ENCODE measurements at places on chromosomes 7 and 10.

DNA sequence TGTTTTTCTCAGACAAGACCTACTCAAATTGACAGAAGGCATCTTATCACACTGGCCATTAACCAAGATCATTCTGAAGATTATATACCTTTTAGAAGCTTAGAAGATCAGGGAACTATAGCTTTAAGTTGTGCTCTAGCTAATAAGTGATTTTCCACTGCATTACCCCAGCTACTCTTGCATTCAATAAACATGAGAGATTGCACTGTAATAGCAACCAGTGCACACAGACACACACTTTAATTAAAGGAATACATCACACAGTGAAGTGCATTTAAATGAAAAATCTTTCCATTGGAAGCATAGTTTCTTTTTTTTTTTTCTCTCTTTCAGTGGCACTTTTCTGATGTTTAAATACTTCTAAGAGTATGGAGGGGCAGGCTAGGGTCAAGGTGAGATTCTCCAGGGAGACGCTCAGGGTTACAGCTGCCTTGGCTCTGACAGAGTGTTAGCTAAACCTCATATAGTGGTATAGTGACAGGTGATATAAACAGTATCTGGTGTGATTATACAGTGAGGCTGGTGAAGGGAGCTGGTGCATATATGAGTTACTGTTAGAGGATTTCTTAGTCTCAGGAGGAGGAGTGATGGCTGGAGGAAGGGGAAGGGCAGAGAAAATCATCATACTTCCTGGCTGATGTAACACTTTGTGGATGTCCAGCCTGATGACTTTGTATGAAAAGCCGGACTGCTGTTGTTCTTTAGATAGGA, 369.5 kb downstream of the SORCS3 start:
- no peak for DNase-seq

DNA sequence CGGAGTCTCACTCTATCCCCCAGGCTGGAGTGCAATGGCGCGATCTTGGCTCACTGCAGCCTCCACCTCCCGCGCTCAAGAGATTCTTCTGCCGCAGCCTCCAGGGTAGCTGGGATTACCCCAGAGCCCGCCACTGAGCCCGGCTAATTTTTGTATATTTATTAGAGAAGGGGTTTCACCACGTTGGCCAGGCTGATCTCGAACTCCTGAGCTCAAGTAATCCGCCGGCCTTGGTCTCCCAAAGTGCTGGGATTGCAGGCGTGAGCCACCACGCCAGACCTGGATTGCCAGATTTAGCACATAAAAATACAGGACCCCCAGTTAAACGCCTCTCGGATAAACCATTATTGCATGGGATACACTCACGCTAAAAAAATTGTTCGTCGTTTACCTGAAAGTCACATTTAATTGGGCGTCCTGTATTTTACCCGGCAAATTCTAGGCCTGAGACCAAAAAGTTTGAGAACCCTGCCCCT, 375 bp upstream of the GATAD1 start:
- DNase-seq: no peak

- DNase-seq: no peak
These were observed 40.0 kb upstream of the RASGEF1A start for GRCh38 chr10:43306899-43307298.

DNA sequence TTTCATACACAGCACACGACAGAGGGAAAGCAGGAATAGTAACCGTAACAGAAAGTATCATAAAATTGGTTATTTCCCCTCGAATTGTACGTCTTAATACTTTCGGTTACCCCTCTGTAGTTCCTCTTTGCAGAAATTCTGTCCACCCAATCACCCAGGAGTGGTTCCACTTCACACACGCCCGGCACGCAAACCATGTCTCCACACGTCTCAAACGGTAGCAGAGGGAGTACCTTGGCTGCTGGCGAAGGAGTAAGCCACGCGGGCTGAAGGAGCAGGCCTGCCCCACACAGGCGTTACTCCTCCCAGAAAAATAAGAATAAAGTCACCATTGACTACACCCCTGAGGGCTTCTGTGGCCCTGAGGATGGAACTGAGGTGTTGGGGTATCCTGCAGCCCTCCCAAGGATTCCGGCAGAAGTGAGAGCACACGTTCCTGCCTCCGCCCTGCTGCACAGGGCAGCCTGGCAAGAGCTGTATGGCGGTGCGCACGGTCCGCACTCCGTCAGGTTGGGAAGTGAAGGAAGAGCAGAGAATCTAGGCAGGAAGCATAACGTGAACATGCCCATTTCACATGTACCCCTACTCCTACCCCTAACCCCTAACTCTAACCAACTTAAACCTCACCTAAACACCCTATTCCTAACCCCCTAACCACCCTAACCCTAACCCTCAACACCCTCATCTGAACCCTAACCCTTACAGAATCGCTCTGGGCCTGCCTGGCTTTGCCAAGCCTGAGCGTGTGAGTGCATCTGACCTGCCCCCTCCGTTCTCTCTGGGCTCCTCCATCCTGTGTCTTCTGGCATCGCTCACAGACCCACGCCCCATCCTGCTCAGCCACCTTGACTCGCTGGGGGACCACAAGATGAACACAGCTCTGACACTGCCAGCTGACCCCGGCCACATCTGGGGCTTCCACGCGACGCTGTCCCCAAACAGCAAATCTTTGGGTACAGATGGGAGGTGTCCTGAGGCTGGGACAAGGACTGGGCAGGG, 18.2 kb downstream of the GPR146 start:
- DNase-seq: no peak

DNA sequence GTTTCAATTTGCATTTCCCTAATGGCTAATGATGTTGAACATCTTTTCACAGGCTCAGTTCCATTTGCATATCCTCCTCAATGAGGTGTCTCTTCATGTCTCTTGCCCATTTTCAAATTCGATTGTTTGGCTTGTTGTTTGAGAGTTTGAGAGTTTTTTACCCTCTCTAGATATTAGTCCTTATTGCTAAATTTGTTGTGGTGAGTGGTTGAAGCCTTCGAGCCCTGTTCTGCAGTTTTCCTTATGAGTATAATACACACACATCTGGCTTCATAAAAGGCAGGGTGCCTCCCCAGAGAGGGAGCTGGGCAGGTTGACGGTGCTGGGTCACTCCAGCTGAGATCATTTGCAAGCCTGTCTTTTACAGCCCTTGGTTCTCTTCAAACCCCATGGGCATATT, 65.1 kb downstream of the RGS10 start:
- no peak for DNase-seq

DNA sequence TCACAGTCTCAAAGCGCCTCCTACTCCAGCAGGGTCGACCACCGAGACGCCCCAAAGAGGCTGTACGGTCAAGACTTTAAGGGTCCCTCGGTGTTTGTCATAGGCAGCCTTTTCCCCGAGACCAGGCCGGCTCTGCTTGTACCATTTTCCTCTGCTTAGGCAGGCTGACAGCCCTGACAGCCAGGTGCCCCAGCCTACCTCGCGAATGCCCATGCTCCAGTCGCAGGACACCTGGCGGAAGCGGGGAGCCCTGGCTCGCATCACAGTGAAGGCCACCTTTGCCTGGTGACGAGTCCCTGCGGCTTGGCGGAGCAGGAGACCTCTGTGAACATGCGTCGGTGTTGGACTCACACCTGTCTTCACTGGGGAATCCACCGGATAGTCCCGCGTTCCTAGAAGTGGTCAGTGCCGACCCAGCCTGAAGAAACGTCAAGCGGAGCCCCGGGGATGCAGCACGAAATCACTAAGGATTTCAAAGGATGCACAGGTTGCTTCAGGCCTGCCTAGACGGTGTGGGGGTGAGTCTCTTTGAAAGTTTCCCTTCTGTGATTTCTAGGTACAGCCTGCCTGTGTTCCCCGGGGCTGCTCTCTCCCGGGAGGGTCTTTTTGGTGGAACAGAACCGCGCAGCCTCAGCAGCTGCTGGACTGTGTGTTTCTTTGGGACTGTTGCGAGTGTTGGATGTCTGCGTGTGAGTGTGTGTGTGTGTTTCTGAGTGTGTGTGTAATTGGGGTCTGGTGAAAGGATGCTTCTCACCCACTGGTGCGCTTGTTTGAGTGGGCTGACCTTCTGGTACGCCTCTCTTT, 30.5 kb upstream of the ZNF273 start:
- DNase-seq: no peak
